ENCODE measurements at places on chromosomes 2 and 18. TPM values are rescaled to one million over a fixed set of nuclear protein-coding genes. Genes with fewer than 3 reads are reported as not detected.

The KCNG2 gene
- total RNA-seq = 0.69 TPM

The METAP1D gene
- total RNA-seq = 8.8 TPM

The GAREM1 gene
- total RNA-seq = 15.2 TPM

The D2HGDH gene
- total RNA-seq = 12.9 TPM

The CAPG gene
- total RNA-seq = 9.0 TPM

The GALNT14 gene
- total RNA-seq = 20.5 TPM

The MEX3C gene
- total RNA-seq = 79.4 TPM

The ALLC gene
- total RNA-seq = not detected

The GPBAR1 gene
- total RNA-seq = not detected

The GALNT5 gene
- total RNA-seq = 0.92 TPM

The SNTG2 gene
- 4.2 TPM for total RNA-seq

The IL1R2 gene
- not detected for total RNA-seq

The CXCR4 gene
- 46.8 TPM for total RNA-seq

The CTAGE1 gene
- not detected for total RNA-seq

The HRH4 gene
- 0.23 TPM for total RNA-seq

The SOWAHC gene
- 27.7 TPM for total RNA-seq

The TBC1D8 gene
- total RNA-seq = 14.5 TPM

Data from diencephalon (tissue), 1 donor.